ENCODE measurements at places on chromosomes 1 and 21.

GRCh38 chr1:218836264-218836663 is 337.4 kb upstream of the LYPLAL1 start:
- no peak for DNase-seq

DNA sequence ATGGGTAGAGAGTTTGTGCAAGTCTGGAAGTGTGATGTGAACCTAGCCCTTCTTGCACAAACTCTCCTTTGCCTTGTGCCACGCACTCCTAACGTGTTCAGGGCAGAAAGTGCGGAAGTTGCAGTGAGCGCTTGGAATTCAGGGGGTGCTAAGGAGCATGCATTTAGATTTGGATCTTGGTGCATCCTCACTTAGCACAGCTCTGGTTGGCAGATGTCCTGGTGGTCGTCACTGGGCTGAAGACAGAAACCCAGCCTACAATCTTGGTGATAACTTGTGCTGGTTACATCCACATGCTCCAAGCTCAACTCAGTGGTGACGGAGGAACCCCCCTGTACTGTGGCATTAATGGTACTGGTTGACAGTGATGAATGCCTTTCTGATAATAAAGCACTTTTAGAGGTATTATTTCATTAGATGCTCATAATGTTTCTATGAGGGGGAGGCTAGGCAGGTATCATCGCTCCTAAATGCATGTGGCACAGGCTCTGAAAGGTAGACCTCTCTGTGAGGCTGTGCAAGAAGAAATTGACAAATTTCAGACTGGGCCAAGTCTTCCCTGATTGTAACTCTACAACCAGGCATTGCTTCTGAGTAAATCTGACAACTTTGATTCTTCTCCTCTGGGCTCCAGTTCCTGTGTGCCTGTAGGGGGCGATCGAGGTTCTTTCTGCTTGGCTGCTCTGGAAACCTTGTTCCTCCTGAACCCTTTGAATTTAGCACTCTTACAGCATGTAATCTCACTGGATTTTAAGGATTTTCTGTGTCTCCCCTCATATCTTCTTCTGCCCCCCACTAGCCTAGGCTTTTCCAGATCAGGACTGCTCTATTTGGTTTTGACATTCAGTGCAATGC is 40.6 kb downstream of the MAPKAPK2 start:
- DNase-seq = no peak

- DNase-seq = no peak
These were observed 65.7 kb downstream of the ST6GALNAC3 start for GRCh38 chr1:76140227-76140626.

- DNase-seq = no peak
These were observed 203.9 kb downstream of the C1orf94 start for GRCh38 chr1:34380526-34381124.

DNA sequence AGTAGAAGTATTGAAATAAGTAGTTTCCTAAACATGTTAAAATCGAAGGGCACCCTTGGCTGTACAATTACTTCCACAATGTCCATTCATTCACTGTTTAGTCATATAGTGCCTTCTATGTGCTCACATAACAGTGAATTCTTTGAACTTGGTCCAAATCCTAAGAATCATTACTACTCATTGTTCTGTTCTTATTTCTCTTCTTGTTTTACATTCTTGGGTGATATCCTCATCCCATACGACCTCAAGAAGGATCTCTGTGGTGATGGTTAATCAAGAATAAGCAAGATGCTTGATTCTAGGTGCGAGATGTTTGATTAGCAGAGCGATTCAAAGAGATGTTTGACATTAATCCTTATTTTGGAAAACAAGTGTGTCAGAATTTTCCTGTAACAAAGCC is 667.4 kb upstream of the ZP4 start:
- peak; percentile 66 for DNase-seq

- no peak for DNase-seq
These were observed 103.2 kb downstream of the ATF6 start for GRCh38 chr1:161869291-161869690.

DNA sequence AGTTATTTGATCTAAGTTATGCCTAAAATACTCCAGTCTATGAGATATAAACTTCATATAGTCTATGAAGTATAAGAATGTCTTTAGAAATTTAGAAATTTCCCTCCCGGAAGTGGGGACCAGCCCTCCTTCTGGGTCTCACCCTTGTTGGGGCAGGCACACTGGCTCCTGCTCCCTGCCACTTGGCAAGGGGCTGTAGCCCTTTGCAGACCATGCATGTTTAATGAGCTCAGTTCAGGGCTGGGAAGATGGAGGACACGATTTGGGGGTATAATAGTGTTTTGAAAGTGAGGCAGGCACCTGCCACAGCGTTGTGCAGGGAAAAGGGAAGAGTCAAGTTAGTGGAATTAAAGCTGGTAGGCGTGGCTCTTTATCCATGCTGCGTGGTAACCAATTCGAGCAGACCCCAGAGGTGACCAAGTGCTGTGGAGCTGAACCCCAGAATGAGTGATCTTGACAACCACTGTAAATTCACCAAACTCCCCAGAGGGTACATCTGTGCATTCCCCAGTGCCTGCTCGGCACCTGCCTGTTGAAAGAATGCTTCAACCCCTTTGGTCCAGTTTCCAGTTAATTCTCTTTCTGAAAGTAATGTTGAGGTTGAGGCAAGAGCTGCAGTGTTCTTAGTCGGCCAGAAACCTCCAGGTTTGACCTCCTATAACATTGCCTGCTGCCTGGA is 79.6 kb downstream of the DOP1B start:
- DNase-seq = no peak

DNA sequence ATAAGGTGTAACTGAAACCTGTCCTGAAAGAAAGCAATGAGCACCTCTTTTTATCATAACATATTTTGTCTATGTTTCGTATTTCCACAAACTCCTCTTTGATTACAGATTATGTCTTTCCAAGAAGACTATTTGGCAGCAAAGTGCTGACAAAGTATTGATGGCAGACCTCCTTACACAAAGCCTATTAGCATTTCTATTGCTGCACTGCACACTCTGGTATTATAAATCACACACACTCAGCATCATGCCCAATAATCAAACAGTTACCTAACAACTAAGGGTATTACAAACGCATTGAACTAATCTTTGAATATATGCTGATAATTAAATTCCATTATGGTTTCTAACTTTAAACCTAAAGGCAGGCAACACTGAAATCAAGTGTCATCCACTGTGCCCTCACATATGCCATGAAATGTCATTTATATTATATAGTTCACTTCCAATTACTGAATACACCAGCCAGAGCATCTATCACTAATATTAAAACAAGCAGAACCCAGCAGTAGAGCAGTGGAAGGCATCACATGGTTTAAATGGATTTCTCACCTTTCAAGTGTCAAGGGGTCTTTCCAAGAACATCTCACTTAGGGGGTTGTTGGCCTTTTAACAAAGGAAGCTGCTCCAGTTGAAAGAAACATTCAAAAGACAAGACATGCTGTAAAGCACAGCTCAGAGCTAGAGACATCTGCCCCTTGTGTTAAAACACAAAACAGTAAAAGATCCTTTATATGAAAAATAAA is 239.1 kb downstream of the RERE start:
- no peak for DNase-seq

DNA sequence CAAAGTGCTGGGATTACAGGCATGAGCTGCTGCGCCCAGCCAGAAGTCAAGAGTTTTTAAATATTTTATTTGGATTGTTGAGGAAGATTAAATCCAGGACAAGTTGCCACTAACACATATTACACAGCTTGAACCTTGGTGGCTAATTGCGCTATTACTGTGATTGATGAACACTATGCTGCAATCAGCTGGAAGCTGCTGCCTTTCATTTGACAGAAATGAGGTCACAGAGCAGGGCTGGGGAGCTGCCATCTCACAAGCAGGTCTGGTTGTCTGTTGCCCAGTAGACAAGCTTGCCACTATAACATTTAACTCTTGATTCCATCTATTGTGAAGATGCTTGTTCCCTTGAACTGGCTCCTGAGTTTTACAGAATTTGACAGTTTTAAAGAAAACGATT is 37.4 kb upstream of the NRDC start:
- DNase-seq = no peak

DNA sequence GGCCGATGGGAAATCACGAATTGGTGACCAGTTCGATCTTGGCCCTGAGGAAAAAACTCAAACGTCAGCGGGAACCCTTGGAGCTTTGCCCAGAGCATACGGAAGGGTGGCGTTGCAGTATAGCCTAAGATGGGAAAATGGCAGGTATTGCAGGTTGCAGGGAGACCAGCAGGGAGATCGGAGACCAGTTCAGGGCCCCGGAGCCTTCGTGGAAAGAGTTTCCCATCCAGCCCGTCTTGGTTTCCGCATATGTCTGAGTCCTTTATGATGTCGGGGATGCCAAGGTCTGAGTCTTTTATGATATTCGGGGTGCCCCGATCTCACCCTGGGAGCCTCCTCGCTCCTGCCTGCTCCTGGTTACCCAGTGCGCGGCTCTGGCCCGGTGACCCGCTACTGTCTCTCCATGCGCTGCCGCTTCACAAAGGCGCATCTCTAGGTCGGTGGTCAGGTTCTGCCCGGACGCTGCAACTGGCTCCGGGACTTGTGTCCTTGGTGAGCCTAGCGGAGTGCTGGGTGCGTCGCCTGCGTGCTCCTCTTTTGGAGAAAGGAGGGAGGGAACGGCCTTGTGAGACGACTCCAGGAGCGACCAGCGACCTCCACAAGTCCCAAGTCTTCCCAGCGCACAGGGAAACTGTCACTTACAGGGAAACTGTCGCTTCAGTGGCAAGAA is 94.2 kb downstream of the PRKAB2 start:
- DNase-seq = no peak

- DNase-seq = no peak
These were observed 12.1 kb upstream of the ABL2 start for GRCh38 chr1:179241530-179242097.

- no peak for DNase-seq
These were observed 49.7 kb downstream of the MYSM1 start for GRCh38 chr1:58650141-58650540.

- DNase-seq = no peak
These were observed 7.9 kb upstream of the IBA57 start for GRCh38 chr1:228157729-228158126.

- no peak for DNase-seq
These were observed 3.5 kb upstream of the ZSCAN20 start for GRCh38 chr1:33468967-33469366.

DNA sequence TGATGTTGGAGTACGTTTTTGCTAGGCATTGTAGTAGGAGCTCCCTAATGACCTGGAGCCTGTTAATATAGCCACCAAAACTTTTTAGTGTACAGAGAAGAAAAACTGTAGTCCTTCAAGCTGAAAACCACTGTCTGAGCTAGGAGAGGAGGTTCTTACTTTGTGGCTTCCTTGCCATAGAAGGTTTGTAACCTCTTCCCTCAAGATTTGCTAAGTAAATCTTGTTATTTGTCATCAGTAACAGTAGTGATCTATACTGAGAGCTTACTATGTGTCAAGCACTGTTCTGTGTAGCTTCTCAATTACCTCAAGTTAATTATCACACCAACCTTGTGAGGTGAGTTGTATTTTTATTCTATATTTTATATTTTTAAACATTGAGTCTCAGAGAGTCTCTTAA is 21.2 kb upstream of the LRRC8C start:
- DNase-seq = no peak

DNA sequence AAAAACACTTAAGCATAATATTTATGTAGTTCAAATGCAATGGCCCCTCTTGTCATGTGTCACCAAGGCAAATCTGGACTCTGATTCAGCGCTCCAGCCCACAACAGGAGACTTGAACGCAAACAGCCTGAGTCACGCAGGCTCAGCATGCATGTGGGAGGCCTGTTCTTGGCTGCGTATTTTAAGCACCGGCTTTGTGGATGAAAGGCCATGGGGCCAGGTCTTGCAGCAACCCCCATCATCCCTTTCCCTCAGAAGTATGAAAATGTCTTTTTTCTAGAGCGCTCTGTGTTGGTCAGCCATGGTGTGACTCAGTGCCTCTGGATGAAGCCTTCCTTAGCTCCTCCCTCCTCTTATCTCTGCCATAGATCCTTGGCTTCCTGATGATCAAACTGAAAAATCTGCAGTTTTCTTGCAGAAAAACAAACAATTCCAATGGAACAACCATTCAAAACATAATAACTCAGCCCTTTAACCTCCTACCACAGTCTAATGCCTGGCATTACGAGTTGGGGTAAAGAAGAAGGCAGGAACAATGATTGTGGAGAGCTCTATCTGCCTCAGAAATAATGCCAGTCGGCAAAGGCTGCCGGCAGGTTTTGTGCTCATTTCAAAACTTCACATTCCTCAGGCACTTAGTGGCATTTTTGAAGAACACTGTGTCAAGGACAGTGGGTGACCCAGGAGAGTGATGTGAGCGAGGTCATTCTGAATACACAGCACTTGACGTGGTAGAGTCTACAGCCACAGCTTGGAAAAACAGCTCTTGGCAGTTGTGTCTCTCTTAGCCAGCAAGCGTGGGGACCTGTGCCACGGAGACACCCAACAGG is 167.5 kb downstream of the CLIC6 start:
- peak; percentile 97 for DNase-seq

GRCh38 chr1:40001456-40001855 is 39.1 kb upstream of the CAP1 start:
- DNase-seq = no peak

DNA sequence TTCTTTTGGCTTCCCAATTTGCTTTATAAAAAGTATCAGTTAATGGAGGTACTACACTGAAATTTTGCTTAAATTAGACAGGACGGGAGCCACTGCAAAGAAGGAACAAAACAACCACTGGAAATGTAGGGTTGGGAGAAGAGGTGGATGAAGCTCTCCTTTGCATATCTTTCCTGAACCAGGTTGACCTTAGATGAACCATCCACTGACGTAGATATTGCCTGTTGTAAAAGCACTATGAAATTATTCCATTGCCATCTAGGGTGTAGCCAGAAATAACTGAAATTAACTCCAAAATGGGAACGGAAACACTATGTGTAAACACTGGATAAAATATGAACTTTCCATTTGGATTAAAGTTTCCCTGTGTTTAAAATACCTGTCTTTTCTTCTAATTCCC is 1.2 kb upstream of the ABL2 start:
- no peak for DNase-seq

DNA sequence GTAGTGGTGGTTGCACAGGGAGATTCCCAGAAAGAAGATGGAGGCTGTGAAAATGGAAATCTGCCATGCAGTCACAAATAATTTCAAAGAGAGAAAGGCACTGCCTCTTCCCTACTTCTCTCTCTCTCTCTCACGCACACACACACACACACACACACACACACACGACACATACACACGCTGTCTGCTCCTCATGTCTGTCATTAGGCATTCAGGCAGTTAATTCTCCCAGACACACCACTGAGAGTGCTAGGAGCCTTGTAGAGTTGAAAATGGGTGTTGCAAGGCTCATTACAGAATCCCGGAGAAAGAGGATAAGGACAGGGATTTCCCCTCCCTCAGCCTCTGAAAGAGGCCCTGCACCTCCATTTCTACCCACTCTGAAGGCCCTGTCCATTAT is 47.8 kb upstream of the LRRN2 start:
- DNase-seq = no peak

GRCh38 chr1:117093870-117094621 is 27.5 kb downstream of the TRIM45 start:
- no peak for DNase-seq

GRCh38 chr1:154806333-154806732 is 63.7 kb downstream of the KCNN3 start:
- no peak for DNase-seq

DNA sequence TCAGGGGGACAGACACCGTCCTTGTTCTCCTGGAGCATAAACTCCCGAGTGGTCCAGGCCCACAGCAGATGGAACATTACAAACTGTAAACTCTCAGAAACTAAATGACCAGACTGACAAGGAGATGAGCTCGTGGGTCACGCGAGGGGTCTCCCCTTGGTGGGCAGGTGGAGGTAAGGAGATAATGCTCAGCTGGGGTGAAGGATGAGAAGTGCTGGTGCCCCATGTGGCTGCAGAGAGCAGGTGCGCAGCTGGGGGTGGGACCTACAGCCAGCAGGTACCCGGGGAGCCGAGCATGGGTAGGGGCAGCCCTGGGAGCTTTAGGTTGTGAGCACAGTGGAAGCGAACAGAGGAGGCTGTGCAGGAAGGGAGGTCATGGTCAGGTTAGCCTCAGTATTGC is 40.1 kb downstream of the AJAP1 start:
- no peak for DNase-seq

Data from GM04503 (cell line).